ENCODE measurements at places on chromosomes 6 and 20. TPM values are rescaled to one million over a fixed set of nuclear protein-coding genes. Genes with fewer than 3 reads are reported as not detected.

TNFRSF21 gene
- total RNA-seq: 2.8 TPM

- no peak for DNase-seq
Measured at GRCh38 chr20:4082406-4083097, 67.2 kb upstream of the RNF24 start.

- DNase-seq: no peak
Measured at GRCh38 chr6:1756472-1757129, 146.9 kb downstream of the FOXC1 start.

DNA sequence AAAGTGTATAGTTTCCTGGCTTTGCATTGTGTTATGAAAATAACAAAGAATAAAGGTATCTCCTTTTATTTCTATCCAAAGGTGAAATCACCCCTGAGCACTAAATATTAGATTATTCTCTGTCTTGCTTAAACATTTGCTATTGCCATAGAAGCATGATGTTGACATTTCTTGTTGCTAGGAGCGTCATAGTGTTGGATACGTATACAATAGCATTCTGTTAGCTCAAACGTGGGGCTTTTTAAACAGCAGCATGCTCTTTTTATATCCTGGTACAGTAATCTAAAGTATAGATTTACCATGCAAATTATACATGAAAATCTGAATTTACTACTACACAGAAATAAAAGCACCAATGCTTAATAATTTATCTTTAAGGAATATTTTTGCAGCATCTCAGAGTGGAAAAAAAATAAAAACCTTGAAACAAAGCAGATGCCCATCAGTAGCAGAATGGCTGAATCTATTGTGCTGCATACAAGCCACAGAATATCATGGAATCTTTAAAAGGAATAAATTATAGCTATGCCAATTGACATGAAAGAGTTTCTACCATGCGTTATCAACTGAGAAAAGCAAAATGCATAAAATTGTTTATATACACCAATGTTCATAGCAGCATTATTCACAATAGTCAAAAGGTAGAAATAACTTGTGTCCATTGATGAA, 9.6 kb upstream of the HSF2 start:
- DNase-seq: no peak

DNA sequence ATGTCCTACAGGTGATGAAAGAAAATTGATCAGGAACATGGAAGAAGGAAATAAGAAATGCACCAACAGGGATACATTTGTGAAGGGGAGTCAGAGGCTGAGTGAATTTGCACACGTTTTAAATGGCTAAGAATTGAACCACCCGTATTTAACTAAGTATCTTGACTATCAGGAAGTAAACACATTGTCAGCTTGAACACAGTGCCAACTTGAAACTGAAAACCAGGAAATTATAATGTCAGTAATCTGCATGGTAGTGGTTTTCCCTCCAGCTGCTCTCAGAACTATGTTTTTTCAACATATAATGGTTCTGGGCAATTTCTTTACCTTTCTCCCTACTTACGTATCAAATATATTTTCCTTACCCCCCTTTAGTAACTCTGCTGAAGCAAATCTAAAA, 366.5 kb upstream of the POU3F2 start:
- no peak for DNase-seq
